ENCODE measurements at places on chromosomes 4 and X. TPM values are rescaled to one million over a fixed set of nuclear protein-coding genes. Genes with fewer than 3 reads are reported as not detected.

CTSO gene
- 5.5 TPM for total RNA-seq

RBM47 gene
- total RNA-seq = 70.5 TPM

NHS gene
- 2.2 TPM for total RNA-seq

NSUN7 gene
- 8.9 TPM for total RNA-seq

AMER1 gene
- total RNA-seq = 1.4 TPM

VSIG4 gene
- not detected for total RNA-seq

MAGEB4 gene
- not detected for total RNA-seq

TENM3 gene
- 1.5 TPM for total RNA-seq

CXCR3 gene
- not detected for total RNA-seq

SMAD1 gene
- 11.5 TPM for total RNA-seq

ZNF157 gene
- 0.24 TPM for total RNA-seq

HMX1 gene
- total RNA-seq = not detected

ZDHHC15 gene
- not detected for total RNA-seq

CXorf65 gene
- not detected for total RNA-seq

SMARCA1 gene
- 34.7 TPM for total RNA-seq

LRIT3 gene
- total RNA-seq = 0.21 TPM

Measured in tracheal epithelial cell (primary cell).